ENCODE measurements at places on chromosomes 1 and 21. TPM values are rescaled to one million over a fixed set of nuclear protein-coding genes. Genes with fewer than 3 reads are reported as not detected.
A peak's percentile ranks its signal among the peaks of the same experiment; 100 is the strongest.

GRCh38 chr1:21534674-21535378, 25.6 kb downstream of the ALPL start:
- peak; percentile 24 for DNase-seq

GRCh38 chr1:39332291-39332690, 127.8 kb downstream of the MACF1 start:
- DNase-seq = peak; percentile 15

- DNase-seq = peak; percentile 3
Measured at GRCh38 chr1:38741341-38741740, 118.2 kb downstream of the RRAGC start.

GRCh38 chr1:39238476-39238875, 34.0 kb downstream of the MACF1 start:
- DNase-seq = peak; percentile 54

DNA sequence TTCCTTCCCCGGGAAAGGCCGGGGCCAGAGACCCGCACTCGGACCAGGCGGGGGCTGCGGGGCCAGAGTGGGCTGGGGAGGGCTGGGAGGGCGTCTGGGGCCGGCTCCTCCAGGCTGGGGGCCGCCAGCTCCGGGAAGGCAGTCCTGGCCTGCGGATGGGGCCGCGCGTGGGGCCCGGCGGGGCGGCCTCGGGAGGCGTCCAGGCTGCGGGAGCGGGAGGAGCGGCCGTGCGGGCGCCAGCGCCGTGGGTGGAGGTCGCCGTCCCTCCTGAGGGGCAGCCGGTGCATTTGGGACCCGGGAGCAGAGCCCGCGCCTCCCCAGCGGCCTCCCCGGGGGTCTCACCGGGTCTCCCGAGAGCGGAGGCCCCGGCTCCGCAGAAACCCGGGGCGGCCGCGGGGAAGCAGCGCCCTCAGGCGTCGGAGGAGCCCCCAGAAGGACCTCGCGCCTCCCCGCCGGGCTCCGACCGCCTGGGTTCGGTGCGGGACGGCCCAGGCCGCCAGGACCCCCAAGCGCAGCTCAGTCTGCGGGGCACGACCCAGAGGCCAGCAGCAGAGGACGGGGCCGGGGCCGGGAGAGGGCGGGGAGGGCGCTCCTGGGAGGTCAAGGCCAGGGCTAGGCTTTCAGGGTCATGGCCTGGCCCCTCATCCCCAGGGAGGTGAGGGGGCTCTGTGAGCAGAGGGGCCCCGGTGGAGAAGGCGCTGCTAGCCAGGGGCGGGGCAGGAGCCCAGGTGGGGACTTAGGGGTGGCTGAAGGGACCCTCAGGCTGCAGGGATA, 7.2 kb upstream of the SLX9 start:
- DNase-seq = no peak

KCNC4 gene
- total RNA-seq = 24.9 TPM

- DNase-seq = no peak
Measured at GRCh38 chr1:226762988-226763904, 24.2 kb upstream of the ITPKB start.

DNA sequence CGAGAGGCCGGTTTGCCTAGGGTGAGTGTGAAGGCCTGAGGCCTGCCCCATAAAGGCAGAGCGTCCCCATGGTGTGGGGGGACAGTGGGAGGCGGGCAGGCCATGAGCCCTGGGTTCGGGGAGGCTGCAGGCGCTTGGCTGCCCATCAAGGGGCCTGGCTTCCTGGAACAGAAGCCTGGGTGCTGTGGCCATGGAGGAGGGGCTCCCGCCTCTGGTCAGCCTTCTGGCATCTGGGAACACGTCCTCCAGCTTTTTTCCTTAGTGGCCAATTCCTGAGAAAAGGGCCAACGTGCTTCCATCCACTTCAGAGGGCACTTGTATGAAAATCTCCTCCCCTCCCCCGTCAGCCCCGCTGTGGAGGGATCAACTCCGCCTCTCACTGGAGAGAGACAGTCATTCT, 58.7 kb downstream of the PRDM16 start:
- no peak for DNase-seq

- peak; percentile 56 for DNase-seq
Measured at GRCh38 chr1:28934676-28935075, 20.3 kb downstream of the EPB41 start.

- no peak for DNase-seq
Measured at GRCh38 chr21:15077529-15078145, 12.8 kb upstream of the NRIP1 start.

GRCh38 chr1:184604152-184604900, 150.3 kb downstream of the EDEM3 start:
- DNase-seq = no peak

DNA sequence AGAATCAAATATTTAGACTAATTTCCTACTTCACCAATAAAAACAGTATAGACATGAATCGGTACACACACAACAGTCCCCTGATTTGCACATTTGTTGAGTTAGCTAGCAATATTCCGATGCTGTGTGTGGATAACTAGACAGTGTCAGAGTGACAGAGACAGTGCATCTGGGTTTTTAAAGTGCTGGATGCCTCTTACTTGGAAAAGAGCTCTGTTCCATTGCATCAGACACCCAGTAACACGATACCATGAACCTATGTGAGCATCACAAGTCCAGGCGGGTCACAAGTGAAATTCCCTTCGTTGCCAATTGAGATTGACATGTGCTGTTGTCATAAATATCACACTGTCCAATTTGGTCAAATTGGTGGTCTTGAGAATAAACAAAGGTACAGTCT, 82.0 kb upstream of the ESRRG start:
- DNase-seq = no peak

GRCh38 chr1:60922304-60922703, 160.1 kb upstream of the NFIA start:
- DNase-seq = no peak

DNA sequence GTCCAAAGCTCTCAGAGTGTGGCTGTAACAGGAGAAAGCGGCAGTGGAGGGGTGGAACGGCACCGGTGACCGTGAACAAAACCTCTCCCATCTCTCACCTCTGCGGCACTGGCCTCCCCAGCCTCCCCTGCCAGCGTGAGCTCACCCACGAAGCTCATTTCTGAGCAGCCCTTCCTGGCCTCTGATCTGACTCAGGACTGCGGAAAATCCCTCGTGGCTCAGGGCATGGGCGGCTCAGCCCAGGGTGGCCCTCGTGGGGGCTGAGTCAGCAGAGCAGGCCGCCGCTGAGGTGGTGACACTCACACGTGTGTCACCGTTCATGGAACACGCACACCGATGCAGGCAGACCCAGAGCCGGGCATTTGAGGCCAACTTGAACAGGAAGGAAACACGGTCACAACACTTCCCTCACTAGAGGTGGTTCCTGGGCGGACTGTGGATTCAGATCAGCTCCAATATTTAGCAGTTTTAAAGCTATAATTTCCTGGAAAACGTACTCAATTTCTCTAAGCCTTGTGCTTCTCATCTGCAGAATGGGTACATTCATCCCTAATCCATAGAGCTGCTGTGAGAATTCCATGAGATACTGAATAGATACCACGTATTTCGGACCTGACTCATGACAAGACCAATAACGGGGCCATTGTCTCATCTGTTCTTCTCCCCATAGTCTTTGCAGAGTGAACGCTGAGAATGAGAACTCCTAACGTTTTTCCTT, 115.0 kb upstream of the TMPRSS2 start:
- no peak for DNase-seq

FMO1 gene
- not detected for total RNA-seq

GPR3 gene
- 3.3 TPM for total RNA-seq

NBPF10 gene
- 2.0 TPM for total RNA-seq

DNA sequence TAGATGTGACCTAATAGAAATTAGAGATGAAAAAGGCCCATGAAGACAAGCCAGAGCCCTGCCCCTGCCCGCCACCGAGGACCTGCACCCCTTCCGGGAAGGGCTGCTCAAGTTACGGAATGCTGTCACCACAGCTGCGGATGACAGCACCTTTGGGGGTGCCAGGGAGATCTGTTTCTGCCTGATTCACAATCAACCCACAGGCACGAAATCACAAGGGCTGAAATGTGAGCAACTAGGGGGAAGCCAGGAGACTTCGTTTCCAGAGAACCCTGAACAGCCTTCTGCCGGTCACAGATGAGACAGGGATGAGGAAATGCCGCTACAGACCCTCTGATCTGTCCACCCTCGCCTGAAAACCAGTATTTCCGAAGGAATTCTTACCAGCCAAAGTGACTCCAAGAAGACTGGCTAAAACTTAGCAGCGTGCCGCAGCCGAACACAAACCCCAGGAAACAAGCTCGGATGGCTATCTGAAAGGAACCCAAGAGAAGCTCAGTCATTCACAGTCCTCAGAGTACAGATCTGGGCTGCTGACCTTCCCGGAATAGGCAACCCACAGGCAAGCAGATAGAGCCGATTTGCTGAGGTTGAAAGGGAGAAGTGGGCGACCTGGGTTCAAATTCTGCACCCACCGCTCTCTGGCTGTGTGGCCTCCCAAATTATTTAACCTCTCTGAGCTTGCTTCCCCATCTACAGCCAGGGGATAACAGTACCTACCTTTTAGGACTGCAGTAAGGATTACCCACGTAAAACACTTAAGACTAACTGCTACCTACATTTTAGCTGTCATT, 1.1 kb downstream of the ICMT start:
- DNase-seq = peak; percentile 11

PLA2G5 gene
- not detected for total RNA-seq

GRCh38 chr1:168932539-168932938, 174.0 kb upstream of the ATP1B1 start:
- DNase-seq = no peak
